NCI-H1105 (cell line): ENCODE measurements at places on chromosomes 3 and 15.

DNA sequence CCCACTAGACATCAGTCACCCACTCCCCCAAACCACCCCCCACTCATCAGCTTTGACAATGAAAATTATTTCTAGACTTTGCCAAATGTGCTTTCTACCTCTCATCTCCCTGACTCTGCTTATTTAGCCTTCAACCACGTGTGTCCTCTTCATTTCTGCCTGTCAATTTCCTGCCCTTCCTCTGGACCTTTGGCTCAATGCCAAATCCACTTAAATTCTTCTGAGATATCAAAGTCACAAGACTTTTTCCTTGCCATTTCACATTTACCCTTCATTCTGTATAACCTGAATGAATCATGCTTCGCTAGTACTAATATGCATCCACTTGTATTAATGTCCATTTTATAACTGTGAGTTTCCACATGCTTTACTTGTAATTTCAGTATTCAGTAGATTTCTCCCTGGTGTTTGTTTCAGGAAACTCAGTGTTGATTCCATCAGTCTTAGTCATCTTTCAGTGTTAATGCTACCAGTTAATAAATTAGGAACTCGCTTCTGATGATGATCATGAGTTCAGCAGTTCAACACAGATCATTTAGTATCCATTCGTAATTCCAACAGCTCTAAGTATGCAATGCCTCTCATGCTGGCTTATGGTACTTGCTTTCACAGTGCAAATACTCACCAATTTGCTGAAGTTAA is 128.2 kb upstream of the OSTN start:
- DNase-seq: no peak

- DNase-seq: peak; percentile 11
These were observed 11.4 kb downstream of the C15orf40 start for GRCh38 chr15:82999905-83000671.

- no peak for DNase-seq
These were observed 5.6 kb downstream of the GALNT15 start for GRCh38 chr3:16179771-16180736.

GRCh38 chr15:80615783-80616391 is 79.2 kb upstream of the ABHD17C start:
- DNase-seq: peak; percentile 53

GRCh38 chr3:67774676-67775075 is 120.3 kb upstream of the SUCLG2 start:
- no peak for DNase-seq

DNA sequence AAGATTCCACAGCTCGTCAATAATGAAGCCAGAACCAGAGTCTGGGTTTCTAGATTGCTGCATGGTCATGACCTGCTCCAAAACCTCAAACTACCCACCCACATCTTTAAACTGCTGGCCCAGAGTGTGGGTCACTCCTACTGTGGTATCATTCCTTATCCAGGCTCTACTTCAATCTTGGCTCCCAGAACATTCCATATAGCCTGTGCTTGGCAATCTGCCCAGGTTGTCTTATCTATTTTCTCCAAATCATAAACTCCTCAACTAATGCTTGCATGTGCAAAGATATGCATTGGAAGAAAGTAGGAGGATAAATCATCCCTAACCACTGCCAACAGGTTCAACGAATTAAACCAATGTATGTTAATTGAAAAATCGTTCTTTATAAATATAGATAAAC is 169.7 kb downstream of the ANXA2 start:
- DNase-seq: no peak

DNA sequence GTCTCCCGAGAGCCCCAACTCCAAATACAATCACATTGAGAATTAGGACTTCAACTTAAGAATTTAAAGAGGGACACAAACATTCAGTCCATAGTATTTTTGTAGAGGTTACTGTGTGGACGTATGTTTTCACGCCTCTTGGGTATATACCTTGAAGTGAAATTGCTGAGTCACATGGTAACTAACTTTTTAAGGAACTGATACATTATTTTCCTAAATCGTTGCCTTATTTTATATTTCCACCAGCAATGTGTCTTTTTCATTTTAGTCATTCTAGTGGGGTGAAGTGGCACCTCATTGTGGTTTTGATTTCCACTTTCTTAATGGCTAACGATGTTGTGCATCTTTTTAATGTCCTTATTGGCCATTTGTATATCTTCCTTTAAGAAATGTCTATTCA is 11.8 kb downstream of the PARP15 start:
- DNase-seq: no peak

DNA sequence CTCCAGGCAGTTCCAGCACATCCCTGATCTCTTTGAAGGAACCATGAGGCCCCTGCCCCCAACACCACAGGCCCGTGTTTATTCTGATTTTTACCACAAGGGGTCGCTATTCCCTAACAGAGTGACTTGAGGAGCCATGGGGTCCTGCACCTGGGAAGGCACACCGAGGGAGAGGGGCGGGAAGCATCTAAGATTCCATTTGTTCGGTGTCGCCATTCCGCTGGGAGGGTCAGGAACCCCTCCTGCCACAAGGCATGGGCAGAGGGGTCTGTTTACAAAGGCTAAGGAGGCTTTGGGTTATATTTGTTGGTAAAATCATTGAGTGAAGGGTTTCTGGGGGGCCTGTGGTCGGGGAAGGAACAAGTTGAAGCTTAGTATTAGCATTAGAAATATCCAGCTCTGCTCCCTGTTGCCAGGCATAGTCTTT is 77.1 kb downstream of the WDR76 start:
- no peak for DNase-seq

DNA sequence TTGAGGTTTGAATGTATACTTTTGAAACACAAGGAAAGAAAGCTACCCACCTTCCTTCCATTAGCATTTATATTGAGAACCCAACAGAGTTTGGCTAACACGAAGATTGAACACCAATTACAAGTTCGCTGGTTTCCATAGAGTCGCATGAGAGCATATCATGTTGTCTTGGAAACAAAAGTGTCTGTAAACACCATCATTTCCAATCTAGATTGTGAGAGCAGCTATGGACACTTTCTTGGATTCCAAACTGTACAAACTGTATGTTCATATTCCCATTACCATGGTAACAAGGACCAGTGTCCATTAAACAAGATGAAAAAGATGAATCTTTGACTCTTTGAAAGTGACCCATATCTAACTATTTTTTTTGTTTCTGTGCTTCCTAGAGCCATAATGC is 529.9 kb upstream of the ROBO1 start:
- DNase-seq: no peak

DNA sequence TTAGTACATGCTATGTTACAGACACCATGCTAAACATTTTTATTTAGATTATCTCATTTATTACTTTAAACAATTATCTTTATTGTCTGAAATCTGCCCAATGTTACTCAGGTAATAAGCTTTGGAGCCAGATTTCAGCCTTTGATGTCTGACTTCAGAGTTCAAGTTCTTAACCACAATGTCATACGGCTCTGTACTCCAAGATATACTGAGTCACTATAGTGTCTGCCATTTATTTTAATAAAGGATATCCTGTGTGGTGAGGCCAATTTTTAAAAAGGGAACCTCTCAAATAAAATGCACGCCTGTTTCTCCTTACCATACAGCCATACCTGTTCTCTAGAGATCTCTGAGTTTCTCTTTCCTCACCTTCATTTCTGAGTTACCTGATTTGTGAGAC is 193.1 kb downstream of the EPHA3 start:
- no peak for DNase-seq

DNA sequence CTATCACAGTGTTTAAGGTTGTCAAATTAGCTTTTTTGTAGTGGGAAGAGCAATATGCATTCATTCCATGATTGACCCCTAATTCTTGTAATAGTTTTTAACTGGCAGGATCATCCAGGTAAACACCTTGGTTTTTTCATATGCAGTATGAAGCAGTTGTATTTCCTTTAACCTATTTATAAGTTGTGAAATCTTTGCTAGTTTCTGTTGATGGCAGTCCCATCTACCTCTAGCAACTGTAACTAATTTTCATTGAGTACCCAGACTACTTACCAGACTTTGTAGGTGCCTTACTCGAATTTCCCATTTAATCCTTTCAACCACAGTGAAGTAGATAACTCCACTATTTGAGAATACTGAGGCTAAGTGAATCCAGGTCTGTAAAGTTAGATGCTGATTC is 6.1 kb downstream of the FXR1 start:
- no peak for DNase-seq

- no peak for DNase-seq
These were observed 37.9 kb downstream of the FAIM start for GRCh38 chr3:138646513-138646912.

- no peak for DNase-seq
These were observed 249.9 kb downstream of the CADPS start for GRCh38 chr3:62625268-62625667.

- no peak for DNase-seq
These were observed 37.1 kb downstream of the PHC3 start for GRCh38 chr3:170144437-170144843.

- DNase-seq: no peak
These were observed 39.2 kb downstream of the SEMA3G start for GRCh38 chr3:52405601-52406110.

GRCh38 chr3:175590745-175591144 is 731.6 kb downstream of the NAALADL2 start:
- no peak for DNase-seq

GRCh38 chr15:62894322-62895085 is 148.0 kb upstream of the TPM1 start:
- no peak for DNase-seq

- no peak for DNase-seq
These were observed 26.3 kb downstream of the TLNRD1 start for GRCh38 chr15:81026836-81027599.

- no peak for DNase-seq
These were observed 50.5 kb downstream of the CTDSPL start for GRCh38 chr3:37912052-37912733.

GRCh38 chr15:90931828-90932659 is at the start of gene HDDC3:
HDDC3 (minus strand) TSS chr15:90932549; CDS start chr15:90932540, 9 bp downstream.
- DNase-seq: peak; percentile 71

DNA sequence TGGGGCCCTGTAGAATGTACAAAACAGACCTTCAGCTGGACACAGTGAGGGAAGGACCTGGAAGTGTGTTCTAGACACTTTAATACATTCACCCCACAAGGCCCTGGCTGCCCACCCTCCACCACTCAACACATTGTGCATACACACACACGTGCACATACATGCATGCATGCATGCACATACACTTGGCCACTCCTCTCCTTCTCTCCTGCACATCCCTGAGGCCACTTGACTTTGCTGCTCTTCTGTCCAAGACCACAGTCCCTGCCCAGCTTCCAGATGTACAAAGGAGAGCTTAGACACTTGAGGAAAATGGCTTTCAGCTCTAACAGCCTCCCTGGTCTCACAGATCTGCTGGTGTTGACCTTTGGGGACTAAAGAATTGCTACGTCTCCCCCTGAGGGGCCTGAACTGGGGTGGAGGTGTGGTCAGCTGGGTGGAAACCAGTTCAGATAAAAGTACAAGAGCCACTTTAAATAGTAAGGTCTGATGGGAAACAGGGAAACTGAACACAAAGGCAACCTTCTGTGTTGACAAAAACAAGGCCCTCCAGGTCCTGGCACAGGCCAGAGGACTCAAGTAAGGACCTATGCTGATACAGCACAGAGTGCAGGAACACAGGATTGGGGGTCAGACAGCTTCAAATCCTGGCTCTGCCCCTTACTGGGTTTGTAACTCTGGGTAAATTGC is 24.8 kb upstream of the NOX5 start:
- DNase-seq: no peak

- no peak for DNase-seq
These were observed 11.2 kb downstream of the TSC22D2 start for GRCh38 chr3:150419076-150419868.

- no peak for DNase-seq
These were observed 217.9 kb upstream of the KCNMB2 start for GRCh38 chr3:178318340-178318739.

- no peak for DNase-seq
These were observed 135.3 kb downstream of the RPL22L1 start for GRCh38 chr3:170734735-170735065.

- DNase-seq: no peak
These were observed 389.3 kb downstream of the IL20RB start for GRCh38 chr3:137347132-137347531.

GRCh38 chr3:87173071-87173470 is 54.0 kb upstream of the CHMP2B start:
- no peak for DNase-seq

GRCh38 chr3:38131621-38132369 is 5.1 kb downstream of the ACAA1 start:
- DNase-seq: no peak

- DNase-seq: no peak
These were observed 147.7 kb downstream of the CD47 start for GRCh38 chr3:107942951-107943749.

GRCh38 chr3:178476886-178477285 is 59.4 kb upstream of the KCNMB2 start:
- DNase-seq: no peak

GRCh38 chr3:156300371-156300770 is 180.0 kb downstream of the KCNAB1 start:
- DNase-seq: no peak

DNA sequence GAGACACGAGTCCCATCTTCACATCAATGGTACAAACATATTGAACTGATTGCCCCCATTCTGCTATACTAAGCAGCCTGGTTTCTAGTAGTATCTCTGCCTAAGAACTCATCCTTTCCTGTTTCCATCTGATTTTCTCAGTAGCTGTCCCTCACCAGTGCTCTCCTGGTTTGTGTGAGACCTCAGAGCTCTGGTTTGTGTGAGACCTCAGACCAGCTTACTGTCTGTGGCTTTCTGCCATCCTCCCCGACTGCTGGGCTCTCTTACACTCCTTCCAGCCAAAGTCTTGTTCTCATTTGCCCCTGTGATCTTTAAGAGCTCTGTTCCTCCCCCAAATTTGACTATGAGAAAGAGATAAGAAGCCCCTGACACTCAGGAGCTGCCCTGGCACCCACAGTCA is 41.1 kb upstream of the NEDD4 start:
- DNase-seq: no peak

- DNase-seq: no peak
These were observed 36.7 kb downstream of the CMTM7 start for GRCh38 chr3:32428092-32429068.

- DNase-seq: no peak
These were observed 92.4 kb upstream of the DAZL start for GRCh38 chr3:16697443-16698147.

- no peak for DNase-seq
These were observed 316.3 kb upstream of the NECTIN3 start for GRCh38 chr3:110755345-110755744.

DNA sequence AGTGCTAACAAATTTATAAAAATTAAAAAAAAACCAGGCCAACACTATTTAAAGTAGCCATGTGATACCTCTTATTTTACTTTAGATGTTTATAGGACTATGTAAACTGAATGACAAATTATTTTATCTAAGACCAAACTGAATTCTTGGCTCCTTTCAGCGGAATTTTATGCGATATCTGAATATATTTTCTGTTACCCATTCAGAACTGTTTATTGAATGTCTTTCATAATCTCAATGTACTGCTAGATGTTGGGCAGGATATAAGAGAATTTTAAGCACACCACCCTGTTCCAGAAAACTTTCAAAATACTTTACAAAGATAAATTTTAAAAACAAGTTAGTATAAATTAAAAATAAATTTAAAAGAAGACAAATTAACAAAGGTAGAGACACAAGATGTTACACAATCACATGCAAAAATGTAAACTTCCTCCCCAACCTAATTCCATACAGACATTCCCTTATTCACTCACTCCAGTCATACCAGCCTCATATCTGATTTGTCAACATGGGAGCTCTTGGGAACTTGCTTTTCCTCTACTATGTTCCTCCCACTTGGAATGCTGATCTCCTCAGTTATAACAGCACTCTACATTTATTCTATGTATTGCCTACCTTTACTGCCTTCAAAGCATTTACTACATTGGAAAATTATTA is 154.6 kb upstream of the MBNL1 start:
- DNase-seq: no peak

GRCh38 chr3:86658876-86659275 is 332.1 kb downstream of the VGLL3 start:
- peak; percentile 4 for DNase-seq
